T-helper 9 cell (primary cell): ENCODE measurements at places on chromosomes 12 and 14.
A peak's percentile ranks its signal among the peaks of the same experiment; 100 is the strongest.

DNA sequence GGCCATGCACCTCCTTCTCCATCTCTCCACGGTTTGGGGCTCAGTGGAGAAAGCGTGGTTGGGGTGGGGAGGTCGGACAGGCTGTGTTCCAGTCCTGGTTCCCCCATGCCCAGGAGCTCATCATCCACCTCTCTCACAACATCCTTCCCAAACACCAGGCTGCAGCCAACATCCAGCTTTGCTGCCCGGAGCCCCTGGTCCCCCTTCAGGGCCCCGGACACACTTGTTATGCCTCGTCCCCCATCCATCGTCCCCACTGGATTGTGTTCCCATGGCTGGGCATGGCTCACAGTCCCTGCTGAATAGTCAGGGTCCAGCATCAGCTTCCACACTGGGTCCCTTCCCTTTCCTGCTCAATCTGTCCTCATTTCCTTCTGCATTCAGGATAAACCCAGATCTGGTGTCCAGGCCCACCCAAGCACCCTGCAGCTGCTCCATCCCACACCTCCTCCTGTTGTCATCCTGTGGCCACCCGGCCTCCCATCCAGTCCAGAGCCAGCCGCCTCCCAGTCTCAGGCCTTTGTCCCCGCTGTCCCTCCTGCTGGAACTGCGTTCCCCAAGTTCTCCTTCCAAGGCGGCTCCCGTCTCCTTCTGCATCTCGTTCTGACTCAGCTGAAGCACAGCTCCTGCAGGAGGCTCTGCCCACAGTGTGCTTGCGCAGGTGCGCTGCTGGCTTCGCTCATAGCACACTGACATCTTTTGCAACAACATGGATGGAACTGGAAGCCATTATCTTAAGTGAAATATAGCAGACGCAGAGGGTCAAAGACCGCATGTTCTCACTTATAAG is 211.4 kb upstream of the RTL1 start:
- no peak for DNase-seq

DNA sequence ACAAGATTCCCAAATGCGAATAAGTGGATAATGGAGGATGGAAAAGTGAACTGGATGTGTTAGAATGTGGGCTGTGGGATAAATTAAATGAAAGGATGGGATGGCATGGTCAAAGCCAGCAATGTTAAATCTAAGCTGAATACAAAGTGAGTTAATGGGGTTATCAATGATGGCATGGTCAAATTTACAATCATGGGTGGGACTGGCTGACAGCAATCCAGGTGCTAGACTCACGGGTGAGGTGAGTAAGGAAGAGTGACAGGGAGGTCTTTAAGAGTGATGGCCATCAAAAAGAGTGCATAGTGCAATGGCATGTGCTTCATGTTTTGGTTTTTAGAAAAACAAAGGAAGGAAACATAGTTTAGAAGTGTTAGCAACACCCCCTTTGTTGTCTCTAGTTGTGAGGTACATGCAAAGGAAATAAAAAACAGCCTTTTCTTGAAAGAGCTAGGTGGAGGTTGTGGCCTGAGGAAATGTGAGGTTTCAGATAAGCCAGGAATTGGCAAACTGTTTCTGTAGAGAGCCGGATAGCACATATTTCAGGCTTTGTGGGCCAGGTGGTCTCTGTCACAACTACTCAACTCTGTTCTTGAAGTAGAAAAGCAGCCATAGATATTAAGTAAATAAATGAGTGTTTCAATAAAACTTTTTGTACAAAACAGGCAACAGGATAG is 328.7 kb downstream of the RPL10L start:
- no peak for DNase-seq

GRCh38 chr14:99231850-99232713 is 39.9 kb downstream of the BCL11B start:
- no peak for DNase-seq

- no peak for DNase-seq
These were observed 54.9 kb upstream of the GNG2 start for GRCh38 chr14:51805541-51805940.

GRCh38 chr12:42299392-42300308 is 26.2 kb downstream of the ZCRB1 start:
- no peak for DNase-seq

GRCh38 chr12:84631020-84631419 is 281.6 kb downstream of the SLC6A15 start:
- DNase-seq, result no peak

GRCh38 chr12:103392722-103393121 is 103.0 kb downstream of the C12orf42 start:
- no peak for DNase-seq

DNA sequence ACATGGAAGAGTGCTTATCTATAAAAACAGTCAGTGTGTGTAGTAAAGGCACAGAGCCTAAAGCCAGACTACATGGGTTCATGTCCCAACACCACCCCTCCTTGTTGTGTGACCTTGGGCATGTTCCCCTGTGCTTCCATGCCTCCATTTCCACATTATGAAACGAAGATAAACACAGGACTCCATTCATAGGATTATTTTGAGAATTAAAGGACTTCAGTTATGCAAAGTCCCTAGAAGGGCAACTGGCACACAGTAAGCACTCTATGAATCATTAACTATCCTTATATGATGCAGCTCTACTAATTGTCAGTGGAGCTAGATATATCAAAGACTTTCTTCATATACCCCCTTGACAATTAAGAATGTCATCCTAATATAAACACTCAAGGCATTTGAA is 17.8 kb downstream of the IFNG-AS1 start:
- DNase-seq, result no peak

DNA sequence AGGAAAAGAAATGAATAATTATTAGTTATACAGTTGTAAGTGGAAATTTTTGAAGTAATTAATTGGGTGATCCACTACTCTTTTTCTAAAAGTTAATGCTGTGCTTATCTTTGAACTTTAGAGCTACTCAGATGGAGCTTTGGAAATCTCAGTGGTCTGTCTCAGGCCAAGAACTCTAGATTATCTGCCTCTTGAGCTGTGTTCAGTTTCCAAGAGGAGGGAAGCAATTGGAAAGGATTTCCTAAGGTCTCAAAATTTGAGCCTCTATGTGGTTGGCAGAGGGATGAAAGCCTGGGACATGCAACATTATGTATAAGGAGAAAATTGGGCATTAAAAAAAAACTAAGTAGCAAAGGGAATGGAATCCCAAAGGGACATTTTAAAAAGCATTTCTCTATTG is 334.0 kb upstream of the PRICKLE1 start:
- DNase-seq, result no peak

DNA sequence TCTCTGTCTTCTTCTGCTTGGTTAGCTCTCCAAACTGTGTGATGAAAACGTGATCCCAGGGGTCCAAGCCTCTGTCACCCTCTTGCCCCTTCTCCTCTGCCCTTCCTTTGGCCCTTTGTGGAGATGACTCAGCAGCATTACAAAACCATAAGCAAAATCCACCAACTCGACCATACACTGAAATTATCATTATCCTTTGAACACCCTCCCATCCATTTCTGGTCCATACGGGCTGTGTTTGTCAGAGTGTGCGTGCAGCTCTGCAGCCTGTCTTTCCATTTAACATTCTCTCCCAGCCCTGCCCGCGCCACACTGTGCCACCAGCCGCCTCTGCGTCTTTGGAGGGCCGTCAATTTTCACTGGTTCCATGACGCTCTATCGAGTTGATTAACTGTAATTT is 69.2 kb downstream of the SLC25A47 start:
- no peak for DNase-seq

GRCh38 chr12:3752741-3753486 is at the start of gene CRACR2A:
Gene CRACR2A, minus strand, starts transcription at chr12:3753109. Its CDS starts 56,110 bp downstream, at chr12:3696999.
- peak; percentile 76 for DNase-seq

DNA sequence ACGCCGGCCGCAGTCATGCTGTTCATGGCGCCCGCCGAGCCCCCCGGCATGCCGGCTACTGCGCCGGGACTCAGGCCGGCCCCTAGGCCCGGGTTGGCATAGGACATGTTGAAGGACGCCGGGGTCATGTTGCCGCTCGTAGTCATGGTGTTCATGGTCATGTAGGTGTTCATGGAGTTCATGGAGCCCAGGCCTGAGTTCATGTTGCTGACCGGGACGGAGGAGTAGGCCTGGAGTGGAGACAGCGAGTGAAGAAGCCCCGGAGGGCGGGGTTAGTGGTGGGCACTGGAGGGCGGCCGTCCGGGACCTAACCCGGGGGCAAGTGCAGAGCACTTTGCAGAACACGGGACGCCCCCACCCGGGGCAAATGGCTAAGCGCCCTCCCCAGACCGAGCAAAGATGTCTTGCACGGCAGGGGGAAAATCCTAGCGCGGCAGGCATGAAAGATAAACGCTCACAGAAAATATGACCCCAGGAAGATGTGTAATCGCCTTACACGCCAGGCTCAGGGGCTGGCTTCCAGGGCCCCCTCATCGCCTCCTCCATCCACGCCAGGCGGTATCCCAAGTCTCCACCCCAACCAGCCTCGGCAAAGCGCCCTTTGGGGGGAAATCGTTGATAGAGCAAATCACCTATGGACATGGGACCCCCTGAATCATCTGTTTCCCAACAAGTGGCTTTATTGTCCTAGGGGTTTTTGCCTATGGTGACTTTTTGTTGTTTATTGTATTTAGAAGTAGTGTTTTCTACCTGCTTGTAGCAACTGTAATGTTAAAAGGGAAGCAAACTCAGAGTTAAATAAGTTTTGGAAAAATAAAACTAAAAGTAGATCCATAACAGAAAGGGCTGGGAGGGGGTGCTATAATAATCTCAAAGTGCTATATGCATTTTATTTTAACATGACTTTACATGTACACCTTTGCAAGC is 2.3 kb downstream of the FOXA1 start:
- no peak for DNase-seq

- no peak for DNase-seq
These were observed 35.2 kb downstream of the SLC8B1 start for GRCh38 chr12:113299619-113300237.

GRCh38 chr12:124452576-124453331 is 114.7 kb downstream of the NCOR2 start:
- no peak for DNase-seq

DNA sequence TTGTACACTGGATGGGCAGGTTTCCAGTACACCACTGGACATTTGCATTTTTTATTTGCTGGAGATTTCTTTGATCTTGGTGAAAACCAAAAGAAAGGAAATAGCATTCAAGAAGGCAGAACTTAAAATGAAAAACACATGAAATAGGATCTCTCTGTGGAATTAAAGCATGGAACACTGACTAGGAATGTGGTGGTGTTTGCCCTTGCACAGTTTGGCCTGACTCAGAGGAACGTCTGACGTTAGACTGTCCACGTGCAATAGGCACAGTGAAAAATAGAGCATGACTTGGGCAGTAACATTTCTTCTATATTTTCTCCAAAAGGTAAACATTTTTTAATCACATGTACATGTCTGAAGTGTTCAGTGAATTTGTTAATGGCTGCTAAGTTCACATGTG is 474.1 kb upstream of the PRICKLE1 start:
- no peak for DNase-seq
